ENCODE measurements at places on chromosomes 5 and 9.

GRCh38 chr5:139470821-139471300 is at the start of gene SMIM33:
SMIM33 (plus strand) TSS chr5:139471004; CDS start chr5:139471122, 118 bp downstream.
- no peak for DNase-seq

DNA sequence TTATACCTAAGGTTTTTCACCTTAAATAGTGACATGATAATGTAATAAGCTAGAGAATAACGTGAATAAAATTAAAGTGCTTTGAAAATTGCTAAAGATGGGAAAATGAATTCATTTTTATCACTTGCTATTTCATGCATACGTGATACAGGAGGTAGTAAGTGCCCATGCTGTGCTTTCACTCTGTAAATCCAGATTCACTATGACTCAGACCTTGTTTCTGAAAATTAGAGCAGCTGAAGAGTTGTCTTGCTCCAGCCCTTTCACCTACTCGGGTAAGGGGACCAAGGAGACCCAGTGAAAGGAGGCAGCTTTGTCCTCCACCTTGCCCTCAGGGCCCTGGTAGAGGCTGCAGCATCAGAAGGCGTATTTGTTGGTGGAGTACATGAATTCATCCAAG is 87.9 kb downstream of the ANKH start:
- DNase-seq, result no peak

- DNase-seq, result no peak
These were observed 26.7 kb upstream of the FSD1L start for GRCh38 chr9:105421154-105421553.

DNA sequence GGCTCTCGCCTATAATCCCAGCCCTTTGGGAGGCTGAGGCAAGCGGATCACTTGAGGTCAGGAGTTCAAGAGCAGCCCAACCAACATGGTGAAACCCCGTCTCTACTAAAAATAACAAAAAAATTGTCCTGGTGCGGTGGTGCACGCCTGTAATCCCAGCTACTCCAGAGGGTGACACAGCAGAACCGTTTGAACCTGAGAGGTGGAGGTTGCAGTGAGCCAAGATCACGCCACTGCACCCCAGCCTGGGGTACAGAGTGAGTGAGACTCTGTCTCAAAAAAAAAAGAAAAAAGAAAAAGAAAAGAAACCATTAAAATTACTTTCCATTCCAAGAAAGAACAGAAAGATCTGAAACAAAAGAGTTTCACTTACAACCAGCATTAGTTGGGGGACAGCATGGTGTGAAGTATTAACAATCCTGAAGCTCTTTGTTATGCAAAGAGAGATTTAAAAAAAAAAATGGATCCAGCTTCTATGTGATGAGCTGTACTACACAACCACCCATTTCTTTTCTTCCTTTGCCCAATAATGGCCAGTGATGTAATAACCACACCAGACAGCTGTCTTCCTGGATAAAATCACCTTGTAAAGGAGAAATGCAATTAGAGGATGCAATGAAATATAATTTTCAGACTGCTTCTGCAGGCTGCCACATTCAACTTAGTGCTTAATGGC is 76.9 kb downstream of the MED27 start:
- no peak for DNase-seq

DNA sequence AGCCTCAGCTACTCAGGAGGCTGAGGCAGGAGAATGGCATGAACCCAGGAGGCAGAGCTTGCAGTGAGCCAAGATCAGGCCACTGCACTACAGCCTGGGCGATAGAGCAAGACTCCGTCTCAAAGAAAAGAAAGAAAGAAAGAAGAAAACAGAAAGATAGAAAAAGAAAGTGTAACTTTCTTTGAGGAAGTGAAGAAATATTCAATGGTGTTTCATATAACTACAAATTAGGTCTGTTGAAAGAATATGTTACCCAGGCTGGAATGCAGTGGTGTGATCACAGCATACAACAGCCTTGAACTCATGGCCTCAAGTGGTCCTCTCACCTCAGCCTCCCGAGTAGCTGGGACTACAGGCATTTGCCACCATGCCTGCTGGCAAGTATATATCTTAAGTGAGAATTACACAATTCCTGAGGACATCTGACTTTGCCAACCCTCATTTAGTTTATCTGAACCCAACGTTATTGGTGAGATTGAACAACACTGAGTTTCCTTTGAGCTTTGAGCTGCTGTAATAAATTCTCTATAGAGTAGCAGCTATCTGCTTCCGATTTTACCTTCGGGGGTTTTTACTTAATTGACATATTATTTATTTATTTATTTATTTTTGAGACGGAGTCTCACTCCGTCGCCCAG is 2.0 kb upstream of the FAF2 start:
- DNase-seq, result no peak

GRCh38 chr9:113293285-113293878 is 9.8 kb downstream of the RNF183 start:
- no peak for DNase-seq

Measured in T1000 (cell line).